ENCODE measurements at places on chromosomes 4 and X. TPM values are rescaled to one million over a fixed set of nuclear protein-coding genes. Genes with fewer than 3 reads are reported as not detected.

DNA sequence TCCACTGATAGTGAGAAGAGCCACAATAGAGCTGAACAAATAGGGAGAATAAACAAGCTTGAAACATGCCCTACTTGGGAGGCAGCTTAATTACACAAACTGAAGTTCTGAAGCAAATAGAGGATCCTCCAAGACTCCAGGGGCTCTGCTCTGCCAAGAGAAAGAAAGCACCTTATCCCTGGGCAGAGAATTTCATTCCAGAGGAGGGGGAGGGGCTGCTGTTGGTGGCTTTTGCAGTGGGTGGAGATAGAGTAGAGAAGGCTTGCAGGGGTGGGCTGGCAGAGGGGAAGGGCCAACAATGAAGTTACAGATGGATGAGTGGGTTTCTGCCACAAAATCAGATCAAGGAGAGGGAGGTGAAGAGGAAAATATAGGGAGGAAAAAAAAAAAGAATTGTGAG is 1.0 kb upstream of the LPAR4 start:
- no peaks in the 10 kb centered on the region for H3K4me1 ChIP-seq
- no peak overlapping the region for H3K27ac ChIP-seq
- H3K27me3 ChIP-seq = no peaks in the 10 kb centered on the region
- H3K4me3 ChIP-seq = no peak overlapping the region

DNA sequence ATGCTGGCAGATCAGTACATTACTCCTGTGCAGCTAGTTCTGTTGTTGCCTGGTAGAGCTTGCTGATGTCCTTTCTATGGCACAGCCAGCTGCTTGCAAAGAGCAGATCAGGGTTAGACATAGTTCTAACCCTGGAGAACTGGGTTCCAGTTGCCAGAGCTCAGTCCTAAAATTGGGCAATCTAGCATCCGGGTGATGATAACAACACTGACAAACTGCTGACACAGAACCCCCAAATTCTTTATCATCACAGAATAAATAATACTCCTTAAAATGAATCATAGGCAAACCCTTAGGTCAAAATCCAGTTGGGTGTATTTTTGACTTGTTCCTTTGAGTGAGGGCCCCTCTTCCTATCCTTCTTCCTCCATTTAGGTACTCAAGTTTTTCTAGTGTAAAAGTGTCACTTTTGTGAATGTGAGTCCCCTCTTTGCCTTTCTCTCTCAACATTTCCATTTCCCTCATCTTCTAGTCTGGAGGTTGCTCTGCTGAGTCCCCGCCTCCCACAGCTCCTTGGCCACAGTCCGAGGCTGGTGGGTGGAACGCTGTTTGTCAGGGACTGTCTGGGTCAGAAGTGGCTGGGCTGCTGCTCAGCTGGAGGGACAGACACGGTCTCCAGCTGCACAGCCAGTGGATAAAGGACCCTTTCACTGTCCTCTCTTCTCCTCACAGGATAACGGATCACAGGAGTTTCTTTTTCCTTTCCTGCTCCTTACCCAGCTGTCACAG is 93.6 kb upstream of the RASGEF1B start:
- H3K4me1 ChIP-seq = peaks cover 3% of the 10 kb centered on the region
- H3K27ac ChIP-seq = peak overlapping the region; percentile 14
- H3K36me3 ChIP-seq = no peaks in the 10 kb centered on the region
- H3K27me3 ChIP-seq = no peaks in the 10 kb centered on the region

GRCh38 chr4:148200960-148201359 is 241.3 kb downstream of the NR3C2 start:
- DNase-seq = no peak
- H3K4me1 ChIP-seq = peaks cover 2% of the 10 kb centered on the region
- no peaks in the 10 kb centered on the region for H3K36me3 ChIP-seq
- H3K27me3 ChIP-seq = no peaks in the 10 kb centered on the region
- H3K4me3 ChIP-seq = no peak overlapping the region
- no peak overlapping the region for H3K27ac ChIP-seq

The IQSEC2 gene
- 8.4 TPM for total RNA-seq

DNA sequence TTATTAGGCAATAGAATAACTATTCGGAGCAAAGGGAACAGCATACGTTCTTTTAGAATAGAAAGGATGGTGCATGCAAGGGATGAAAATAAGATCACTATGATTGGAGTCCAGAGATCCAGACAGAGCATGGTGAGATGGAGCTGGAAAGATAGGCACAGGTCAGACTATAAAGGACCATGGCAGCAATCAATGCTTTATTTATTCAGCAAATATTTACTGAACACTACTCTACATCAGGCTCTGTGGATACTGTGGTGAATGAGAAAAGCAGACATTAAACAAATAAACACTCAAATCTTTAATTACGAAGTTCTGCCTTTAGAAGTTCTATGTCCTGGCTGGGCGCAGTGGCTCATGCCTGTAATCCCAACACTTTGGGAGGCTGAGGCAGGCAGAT is 44.7 kb upstream of the ACSL4 start:
- H3K4me1 ChIP-seq = no peaks in the 10 kb centered on the region
- no peaks in the 10 kb centered on the region for H3K27me3 ChIP-seq
- no peak overlapping the region for H3K4me3 ChIP-seq
- DNase-seq = no peak

The SYTL4 gene
- total RNA-seq = 1.2 TPM

DNA sequence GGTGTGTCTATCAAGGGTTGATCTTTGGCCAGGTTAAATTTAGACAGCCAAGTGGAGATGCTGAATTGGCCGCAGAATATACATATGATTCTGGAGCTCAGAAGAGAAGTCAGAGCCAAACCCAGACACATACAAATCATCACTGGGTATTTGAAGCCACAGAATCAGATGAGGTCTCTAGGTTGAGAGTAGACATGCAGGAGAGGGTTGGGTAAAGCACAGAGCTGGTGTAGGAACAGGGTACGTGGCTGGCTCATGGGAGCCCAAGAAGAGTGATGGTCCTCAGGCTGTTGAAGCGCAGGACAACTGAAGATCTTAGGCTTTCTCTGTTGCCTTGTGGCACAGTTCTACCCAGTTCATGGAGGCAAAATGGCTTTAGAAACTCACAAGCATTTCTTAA is 37.7 kb downstream of the ADAMTS3 start:
- H3K27ac ChIP-seq = no peak overlapping the region
- DNase-seq = no peak
- peaks cover under 1% of the 10 kb centered on the region for H3K4me1 ChIP-seq

The PPID gene
- 41.2 TPM for total RNA-seq

The HSD17B13 gene
- total RNA-seq = 1.00 TPM

The RASSF6 gene
- total RNA-seq = 6.0 TPM

The NIPAL1 gene
- total RNA-seq = 14.5 TPM

DNA sequence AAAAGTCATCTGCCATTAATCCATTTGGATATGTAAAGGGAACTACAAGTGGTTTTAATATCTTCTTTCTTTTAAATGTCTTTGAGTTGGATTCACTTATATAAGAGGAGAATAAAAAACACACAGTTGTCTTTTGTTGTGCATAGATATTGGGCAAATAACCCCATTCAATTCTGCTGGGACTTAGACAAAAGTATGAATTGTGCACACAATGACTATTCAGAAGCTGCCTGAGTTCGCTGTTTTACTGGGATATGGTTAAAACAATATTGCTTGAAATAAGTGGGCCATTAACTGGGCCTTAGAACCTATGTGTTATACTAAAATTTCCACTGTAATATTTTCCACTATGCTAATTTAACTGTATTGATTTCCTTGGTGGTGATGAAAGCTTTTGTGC is 71.7 kb downstream of the PCYT1B start:
- no peak for DNase-seq
- no peaks in the 10 kb centered on the region for H3K4me1 ChIP-seq
- no peaks in the 10 kb centered on the region for H3K36me3 ChIP-seq
- H3K27ac ChIP-seq = no peak overlapping the region
- H3K27me3 ChIP-seq = no peaks in the 10 kb centered on the region

DNA sequence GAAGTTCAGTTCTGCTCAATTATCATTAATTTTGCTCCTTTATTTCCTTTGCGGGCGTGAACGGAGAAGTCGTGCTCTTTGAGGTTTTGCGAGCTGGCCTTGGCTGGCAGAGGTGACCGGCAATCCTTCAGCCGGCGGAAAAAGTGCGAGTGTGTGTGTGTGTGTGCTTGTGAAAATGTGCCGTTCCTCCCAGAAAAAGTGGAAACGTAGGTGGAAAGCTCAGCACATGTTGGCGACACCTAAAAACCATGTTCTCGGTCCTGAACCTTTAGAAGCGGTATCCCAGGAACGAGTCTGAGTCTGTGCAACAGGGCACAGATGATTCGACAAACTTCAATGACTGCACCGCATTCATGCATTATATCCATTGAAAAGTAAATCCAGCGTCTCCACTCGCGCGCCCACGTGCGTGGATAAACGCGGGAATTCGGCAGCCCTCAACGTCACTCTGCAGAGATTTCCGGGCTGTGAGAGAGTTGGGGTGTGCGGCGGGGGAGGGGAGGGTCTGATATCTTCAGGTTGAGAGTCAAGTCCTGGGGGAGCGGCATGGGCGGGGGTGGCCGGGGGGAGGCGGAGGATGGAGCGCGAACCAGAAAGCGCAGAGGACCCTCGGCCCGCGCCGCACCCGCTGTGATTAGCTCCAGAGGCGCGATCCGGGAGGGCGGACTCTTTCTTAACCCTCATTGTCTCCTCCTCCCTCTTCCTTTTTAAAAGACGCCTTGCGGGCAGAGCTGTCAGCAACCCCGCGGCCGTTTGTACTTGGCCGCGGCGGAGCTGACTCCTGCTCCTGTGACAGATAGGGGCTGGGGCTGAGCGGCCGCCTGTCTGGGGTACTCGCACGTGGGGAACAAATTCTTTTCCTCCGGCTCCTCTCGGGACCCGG is at the start of gene SHISA3:
Gene SHISA3 (plus strand): TSS at position 737 of the 883 bp plus-strand sequence. CDS start 569 bp downstream, outside the sequence.
- H3K27me3 ChIP-seq = peaks cover 82% of the 10 kb centered on the region
- H3K36me3 ChIP-seq = no peaks in the 10 kb centered on the region
- peaks cover 27% of the 10 kb centered on the region for H3K4me1 ChIP-seq

The CITED1 gene
- 2.9 TPM for total RNA-seq

- DNase-seq = no peak
- no peak overlapping the region for H3K27ac ChIP-seq
- no peaks in the 10 kb centered on the region for H3K4me1 ChIP-seq
- no peak overlapping the region for H3K4me3 ChIP-seq
- no peaks in the 10 kb centered on the region for H3K36me3 ChIP-seq
- no peaks in the 10 kb centered on the region for H3K27me3 ChIP-seq
Measured at GRCh38 chrX:23752740-23753415, 9.8 kb upstream of the ACOT9 start.

DNA sequence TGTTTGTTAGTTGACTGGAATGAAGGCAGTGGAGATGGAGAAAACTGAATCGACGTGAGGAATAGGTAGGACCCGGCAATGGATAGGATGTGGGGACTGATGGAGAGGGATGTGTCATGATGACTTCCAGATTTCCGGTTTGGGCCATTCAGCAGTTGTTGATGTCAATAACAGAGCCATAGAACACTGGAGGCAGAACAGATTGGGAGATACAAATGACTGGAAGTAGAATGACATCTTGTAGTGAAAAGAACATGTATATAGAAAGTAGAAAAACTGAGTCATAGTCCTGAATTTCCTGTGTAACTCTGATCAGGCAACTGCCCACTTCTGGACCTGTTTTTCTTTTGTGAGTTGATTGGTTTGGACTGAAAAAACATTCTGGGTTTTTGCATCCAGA is 24.5 kb downstream of the CETN2 start:
- no peak overlapping the region for H3K4me3 ChIP-seq
- H3K27me3 ChIP-seq = no peaks in the 10 kb centered on the region
- DNase-seq = no peak
- no peaks in the 10 kb centered on the region for H3K36me3 ChIP-seq

The RNF4 gene
- total RNA-seq = 50.3 TPM

The TKTL2 gene
- total RNA-seq = not detected

DNA sequence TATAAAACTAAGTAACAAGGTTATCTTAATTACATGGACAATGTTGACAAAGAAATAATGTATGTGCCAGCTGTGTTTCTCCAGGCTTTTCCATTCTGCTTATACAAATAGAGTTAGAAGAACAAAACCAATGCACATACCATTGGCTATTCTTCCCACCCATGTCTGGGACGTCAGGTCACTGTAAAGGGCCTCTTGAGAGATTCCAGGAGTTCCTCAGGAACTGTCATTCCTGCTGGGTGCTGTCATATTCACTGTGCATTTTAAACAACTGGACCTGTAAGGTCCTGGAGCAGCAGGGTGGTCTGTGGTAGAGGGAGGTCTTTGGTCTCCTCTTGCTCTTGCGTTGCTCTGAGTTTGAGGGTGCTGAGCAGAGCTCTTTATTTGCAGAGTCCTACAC is 74.6 kb upstream of the AP1S2 start:
- H3K27me3 ChIP-seq = no peaks in the 10 kb centered on the region
- no peak overlapping the region for H3K4me3 ChIP-seq
- peak overlapping the region; percentile 10 for H3K27ac ChIP-seq
- H3K4me1 ChIP-seq = peaks cover 24% of the 10 kb centered on the region
- DNase-seq = peak; percentile 12

DNA sequence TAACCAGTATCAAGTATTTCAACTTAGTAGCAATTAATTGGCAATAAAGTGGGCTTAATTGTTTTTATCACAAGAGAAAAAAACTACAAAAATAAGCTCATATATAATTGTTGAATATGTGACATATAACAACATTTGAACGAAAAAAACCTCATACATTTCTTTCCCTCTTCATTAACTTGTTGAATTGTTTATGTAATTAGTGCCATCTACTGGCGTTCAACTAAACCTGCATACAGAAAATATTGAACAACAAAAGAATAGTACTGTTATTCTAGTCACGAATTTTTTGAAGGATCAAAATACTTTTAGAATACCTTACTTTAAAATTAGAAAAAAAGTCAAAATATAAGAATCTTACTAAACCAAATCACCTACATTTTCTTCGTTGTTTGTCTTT is 586.5 kb upstream of the FTHL17 start:
- no peaks in the 10 kb centered on the region for H3K27me3 ChIP-seq
- no peaks in the 10 kb centered on the region for H3K4me1 ChIP-seq
- no peak overlapping the region for H3K4me3 ChIP-seq

DNA sequence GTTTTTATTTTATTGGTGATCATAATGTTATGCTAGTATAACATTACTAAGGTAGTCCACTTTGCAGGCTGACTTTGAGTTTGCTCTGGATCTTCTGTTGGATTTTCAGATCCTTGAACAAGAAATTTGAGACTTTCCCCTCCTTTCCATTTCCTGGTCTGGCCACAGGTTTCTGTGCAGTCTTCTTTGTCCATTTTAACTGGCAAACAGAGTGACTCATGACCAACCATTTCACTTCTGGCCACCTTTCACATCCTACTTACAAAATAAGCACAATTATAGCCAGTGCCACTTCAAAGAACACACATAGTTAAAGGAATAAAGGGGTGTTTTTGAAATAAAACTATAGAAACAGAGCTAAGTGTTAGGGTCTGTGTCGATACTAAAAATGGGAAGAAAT is 8.4 kb downstream of the ANK2 start:
- no peaks in the 10 kb centered on the region for H3K36me3 ChIP-seq
- no peak overlapping the region for H3K27ac ChIP-seq
- no peak for DNase-seq

- no peak for DNase-seq
- H3K27ac ChIP-seq = no peak overlapping the region
- no peaks in the 10 kb centered on the region for H3K27me3 ChIP-seq
- no peak overlapping the region for H3K4me3 ChIP-seq
- no peaks in the 10 kb centered on the region for H3K4me1 ChIP-seq
Measured at GRCh38 chrX:154439841-154440240, 2.9 kb downstream of the GDI1 start.

GRCh38 chr4:140654495-140654814 is 85.7 kb upstream of the UCP1 start:
- H3K4me1 ChIP-seq = peaks cover 21% of the 10 kb centered on the region
- DNase-seq = no peak
- no peaks in the 10 kb centered on the region for H3K27me3 ChIP-seq
- H3K4me3 ChIP-seq = no peak overlapping the region
- no peaks in the 10 kb centered on the region for H3K36me3 ChIP-seq
- peak overlapping the region; percentile 96 for H3K27ac ChIP-seq

Measured in hepatocyte (in vitro differentiated cells).